ENCODE measurements at places on chromosomes 6 and 20.

DNA sequence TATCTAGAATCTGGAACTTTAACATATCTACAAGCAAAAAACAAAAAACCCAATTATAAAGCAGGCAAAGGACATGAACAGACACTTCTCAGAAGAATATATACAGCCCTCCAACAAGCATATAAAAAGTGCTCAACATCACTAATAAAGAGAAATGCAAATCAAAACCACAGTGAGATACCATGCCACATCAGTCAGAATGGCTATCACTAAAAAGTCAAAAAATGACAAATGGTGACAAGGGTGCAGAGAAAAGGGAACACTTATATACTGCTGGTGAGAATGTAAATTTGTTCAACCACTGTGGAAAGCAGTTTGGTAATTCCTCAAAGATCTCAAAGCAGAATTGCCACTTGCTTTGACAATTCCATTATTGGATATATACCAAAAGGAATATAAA is 215.0 kb upstream of the EYS start:
- no peak for DNase-seq
- no peak overlapping the region for H3K4me3 ChIP-seq
- no peaks in the 10 kb centered on the region for H3K4me1 ChIP-seq
- no peaks in the 10 kb centered on the region for H3K27me3 ChIP-seq
- H3K27ac ChIP-seq, result no peak overlapping the region

GRCh38 chr6:114301596-114302219 is 41.1 kb downstream of the HS3ST5 start:
- DNase-seq, result no peak
- H3K27ac ChIP-seq, result no peak overlapping the region
- H3K36me3 ChIP-seq, result no peaks in the 10 kb centered on the region
- no peaks in the 10 kb centered on the region for H3K4me1 ChIP-seq

GRCh38 chr6:104640761-104641160 is 219.0 kb downstream of the HACE1 start:
- no peaks in the 10 kb centered on the region for H3K27me3 ChIP-seq
- no peaks in the 10 kb centered on the region for H3K4me1 ChIP-seq
- no peak for DNase-seq
- no peaks in the 10 kb centered on the region for H3K36me3 ChIP-seq
- H3K4me3 ChIP-seq, result no peak overlapping the region
- no peak overlapping the region for H3K27ac ChIP-seq

DNA sequence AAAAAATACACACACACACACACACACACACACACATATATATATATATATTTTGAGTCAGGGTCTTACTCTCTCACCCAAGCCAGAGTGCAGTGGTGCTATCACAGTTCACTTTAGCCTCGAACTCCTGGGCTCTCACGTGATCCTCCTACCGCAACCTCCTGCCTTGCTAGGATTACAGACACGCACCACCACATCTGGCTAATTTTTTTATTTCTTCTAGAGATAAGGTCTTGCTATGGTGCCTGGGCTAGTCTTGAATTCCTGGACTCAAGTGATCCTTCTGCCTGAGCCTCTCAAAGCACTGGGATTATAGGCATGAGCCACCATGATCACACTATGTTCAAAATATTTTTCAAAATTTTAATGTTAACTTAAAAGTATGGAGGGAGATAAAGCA is 43.5 kb downstream of the NUP153 start:
- H3K27me3 ChIP-seq, result no peaks in the 10 kb centered on the region
- H3K4me1 ChIP-seq, result no peaks in the 10 kb centered on the region
- DNase-seq, result no peak
- H3K27ac ChIP-seq, result no peak overlapping the region
- peaks cover 44% of the 10 kb centered on the region for H3K36me3 ChIP-seq
- H3K4me3 ChIP-seq, result no peak overlapping the region

- H3K36me3 ChIP-seq, result no peaks in the 10 kb centered on the region
- no peaks in the 10 kb centered on the region for H3K27me3 ChIP-seq
- DNase-seq, result peak; percentile 91
- peaks cover 8% of the 10 kb centered on the region for H3K4me1 ChIP-seq
These were observed at the start of gene KHDRBS2 for GRCh38 chr6:62285612-62286469. Gene KHDRBS2 (minus strand): TSS chr6:62286225.

GRCh38 chr6:126112171-126112632 is 125.9 kb downstream of the TRMT11 start:
- H3K36me3 ChIP-seq, result no peaks in the 10 kb centered on the region
- no peak for DNase-seq
- H3K4me1 ChIP-seq, result no peaks in the 10 kb centered on the region
- H3K4me3 ChIP-seq, result no peak overlapping the region

DNA sequence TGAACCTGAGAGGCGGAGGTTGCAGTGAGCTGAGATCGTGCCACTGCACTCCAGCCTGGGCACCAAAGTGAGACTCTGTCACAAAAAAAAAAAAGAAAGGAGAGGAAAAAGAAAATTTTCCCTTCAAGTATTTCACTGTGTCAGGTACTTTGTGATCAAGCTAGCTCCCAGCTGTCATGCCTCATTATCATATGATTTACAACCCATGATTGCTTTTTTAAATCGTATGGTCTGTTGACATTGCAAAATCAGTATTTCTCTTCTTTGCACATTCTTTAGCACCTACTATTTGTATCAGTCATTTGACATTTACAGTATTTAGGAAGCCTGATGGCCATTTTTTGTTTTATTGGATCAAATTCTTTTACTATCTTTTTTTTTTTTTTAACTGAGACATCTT is 22.4 kb downstream of the SASH1 start:
- no peak overlapping the region for H3K4me3 ChIP-seq
- H3K36me3 ChIP-seq, result no peaks in the 10 kb centered on the region
- DNase-seq, result no peak
- H3K4me1 ChIP-seq, result no peaks in the 10 kb centered on the region

GRCh38 chr6:77880501-77880900 is 227.7 kb downstream of the MEI4 start:
- H3K4me1 ChIP-seq, result no peaks in the 10 kb centered on the region
- no peak overlapping the region for H3K4me3 ChIP-seq
- no peak for DNase-seq
- no peaks in the 10 kb centered on the region for H3K36me3 ChIP-seq

DNA sequence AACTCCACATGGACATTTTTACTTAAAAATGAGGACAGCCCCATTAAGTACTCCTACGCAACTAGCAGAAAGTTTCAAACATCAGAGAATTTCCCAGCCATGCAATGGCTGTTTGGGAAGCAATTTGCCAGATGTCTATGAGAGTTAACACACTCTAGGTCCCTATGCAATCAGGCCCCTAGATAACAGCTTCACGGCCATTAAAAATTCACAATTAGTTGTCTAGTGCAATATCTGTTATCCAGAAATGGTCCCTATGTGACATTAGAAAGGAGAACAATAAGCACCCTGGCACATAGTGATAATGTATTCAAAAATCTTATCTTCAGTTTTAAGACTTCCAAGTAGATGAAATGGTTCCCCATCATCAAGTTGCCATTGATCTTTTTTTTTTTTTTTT is 174.3 kb upstream of the NRSN1 start:
- H3K36me3 ChIP-seq, result no peaks in the 10 kb centered on the region
- H3K27me3 ChIP-seq, result no peaks in the 10 kb centered on the region
- H3K27ac ChIP-seq, result no peak overlapping the region
- no peak for DNase-seq
- no peaks in the 10 kb centered on the region for H3K4me1 ChIP-seq

- DNase-seq, result no peak
- H3K27me3 ChIP-seq, result no peaks in the 10 kb centered on the region
- no peaks in the 10 kb centered on the region for H3K36me3 ChIP-seq
- peak overlapping the region; percentile 88 for H3K27ac ChIP-seq
These were observed 650 bp upstream of the TTK start for GRCh38 chr6:80003826-80004172.

- no peak for DNase-seq
- H3K27ac ChIP-seq, result no peak overlapping the region
- no peaks in the 10 kb centered on the region for H3K36me3 ChIP-seq
- no peaks in the 10 kb centered on the region for H3K27me3 ChIP-seq
- H3K4me3 ChIP-seq, result no peak overlapping the region
These were observed 981.3 kb upstream of the FLRT3 start for GRCh38 chr20:15318682-15319081.

DNA sequence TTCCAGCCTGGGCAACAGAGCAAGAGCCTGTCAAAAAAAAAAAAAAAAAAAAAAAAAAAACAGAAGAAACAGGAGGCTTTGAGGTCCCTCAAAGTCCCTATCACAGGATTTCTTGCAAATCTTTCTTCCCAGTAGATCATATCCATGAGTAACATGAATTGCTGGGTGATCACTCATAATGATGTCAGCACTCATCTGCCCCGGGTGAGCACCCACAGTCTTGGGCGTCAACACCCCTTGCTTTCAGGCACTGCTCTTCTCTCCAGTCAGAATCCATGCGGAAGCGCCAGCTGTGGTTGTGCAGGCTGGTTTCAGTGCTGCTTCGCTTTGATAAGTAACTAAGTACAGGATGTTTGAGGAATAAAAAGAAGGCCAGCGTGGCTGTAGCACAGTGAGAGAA is 40.2 kb upstream of the INSM1 start:
- no peaks in the 10 kb centered on the region for H3K4me1 ChIP-seq
- DNase-seq, result no peak
- H3K27me3 ChIP-seq, result no peaks in the 10 kb centered on the region
- no peaks in the 10 kb centered on the region for H3K36me3 ChIP-seq

DNA sequence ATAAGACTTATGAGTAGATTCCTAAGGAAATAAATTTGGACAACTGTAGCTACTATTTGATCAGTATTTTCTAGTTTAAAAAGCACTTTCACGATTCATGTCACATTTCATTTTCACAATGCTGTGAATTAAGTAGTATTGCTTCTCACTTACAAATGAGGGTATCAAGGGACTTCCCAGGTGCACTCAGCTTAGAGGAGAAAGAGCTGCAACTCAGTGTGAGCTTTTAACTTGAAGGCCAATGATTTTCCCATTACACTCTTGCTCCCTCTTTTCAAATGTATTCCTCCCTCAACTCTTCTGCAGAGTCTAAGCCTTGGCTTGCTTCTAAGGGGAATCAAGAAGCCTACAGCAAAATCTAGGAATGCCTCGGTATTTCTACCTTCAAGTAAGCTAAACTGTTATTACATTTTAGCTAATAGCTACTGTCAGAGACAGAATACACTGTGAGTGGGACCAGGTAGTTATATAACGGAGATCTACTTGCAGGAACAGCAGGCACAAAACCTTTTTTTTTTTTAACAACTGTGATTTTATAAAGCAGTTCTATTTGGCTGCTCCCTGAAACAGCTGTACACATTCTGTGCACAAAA is 339.0 kb downstream of the SYNE1 start:
- no peak overlapping the region for H3K27ac ChIP-seq
- peaks cover 9% of the 10 kb centered on the region for H3K36me3 ChIP-seq

DNA sequence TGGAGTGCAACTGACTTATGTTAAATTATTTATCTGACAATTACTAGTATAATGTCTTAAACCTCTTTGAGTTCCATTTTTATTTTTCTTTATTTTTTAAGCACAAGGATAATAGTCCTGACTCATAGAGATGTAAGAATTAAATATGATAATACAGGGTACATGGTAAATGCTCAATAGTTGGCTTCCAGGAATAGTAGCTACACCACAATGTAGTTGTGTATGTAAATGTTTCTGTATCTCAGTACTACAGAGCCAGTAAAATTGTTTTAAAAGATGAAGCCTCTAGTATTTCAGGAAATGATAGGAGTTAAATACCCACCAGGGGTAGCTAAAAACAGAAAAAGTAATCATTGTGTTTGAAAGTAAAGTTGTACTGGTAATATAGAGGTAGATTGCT is 487.4 kb upstream of the IRAK1BP1 start:
- H3K27ac ChIP-seq, result no peak overlapping the region
- no peaks in the 10 kb centered on the region for H3K27me3 ChIP-seq
- no peak for DNase-seq
- H3K36me3 ChIP-seq, result no peaks in the 10 kb centered on the region
- no peaks in the 10 kb centered on the region for H3K4me1 ChIP-seq
- no peak overlapping the region for H3K4me3 ChIP-seq

DNA sequence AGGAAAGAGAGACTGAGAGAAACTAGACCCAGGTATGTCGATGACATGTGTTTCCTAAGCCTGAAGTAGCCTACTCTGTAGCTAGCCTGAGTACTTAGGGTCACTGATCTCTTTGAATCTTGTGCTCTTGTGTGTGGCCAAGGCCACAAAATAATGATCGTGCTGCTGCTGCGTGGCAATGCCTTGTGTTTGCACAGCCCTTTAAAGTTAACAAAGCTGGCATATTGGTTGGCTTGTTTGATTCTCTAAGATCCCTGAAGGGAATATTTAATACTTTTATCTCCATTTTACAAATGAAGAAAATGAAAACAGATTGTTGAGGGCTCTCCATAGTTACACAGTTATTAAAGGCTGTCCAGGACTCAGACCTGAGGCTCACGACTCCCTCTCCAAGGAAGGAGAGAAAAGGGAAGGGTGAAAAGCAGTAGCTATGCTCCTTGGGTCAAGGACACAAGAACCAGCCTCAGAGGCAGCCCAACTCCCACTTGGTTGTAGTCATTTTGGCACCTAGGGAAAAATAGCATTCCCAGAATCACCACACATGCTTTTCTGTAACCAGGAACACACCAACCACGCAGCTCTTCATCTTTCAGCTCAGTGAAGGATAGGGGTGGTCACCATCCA is 130.7 kb downstream of the LRFN2 start:
- no peaks in the 10 kb centered on the region for H3K36me3 ChIP-seq
- no peak overlapping the region for H3K4me3 ChIP-seq
- H3K4me1 ChIP-seq, result no peaks in the 10 kb centered on the region
- no peaks in the 10 kb centered on the region for H3K27me3 ChIP-seq
- no peak overlapping the region for H3K27ac ChIP-seq
- no peak for DNase-seq

GRCh38 chr20:5374171-5374570 is 57.4 kb upstream of the PROKR2 start:
- no peaks in the 10 kb centered on the region for H3K27me3 ChIP-seq
- no peak overlapping the region for H3K27ac ChIP-seq
- no peaks in the 10 kb centered on the region for H3K36me3 ChIP-seq

GRCh38 chr20:53865901-53866793 is 204.2 kb downstream of the BCAS1 start:
- peaks cover 44% of the 10 kb centered on the region for H3K4me1 ChIP-seq
- H3K36me3 ChIP-seq, result no peaks in the 10 kb centered on the region
- no peak overlapping the region for H3K4me3 ChIP-seq
- peak overlapping the region; percentile 90 for H3K27ac ChIP-seq
- DNase-seq, result peak; percentile 72

DNA sequence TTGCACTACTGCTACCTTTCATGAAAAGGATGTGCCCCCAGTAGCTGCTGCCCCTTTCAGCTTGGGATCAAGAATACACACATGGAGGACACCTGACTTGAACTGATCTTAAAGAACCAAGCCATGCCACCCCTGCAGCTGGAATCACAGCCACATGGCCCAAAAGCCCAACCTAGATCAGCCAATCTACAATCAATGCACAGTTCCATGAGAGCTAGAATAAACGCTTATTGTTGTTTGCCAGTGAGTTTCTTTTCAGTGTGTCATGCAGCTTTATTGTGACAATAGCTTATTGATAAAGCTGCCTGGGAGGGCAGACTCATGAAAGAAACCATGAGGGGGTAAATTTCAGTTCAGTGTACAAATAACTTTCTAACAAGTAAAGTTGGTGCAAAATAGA is 397.7 kb downstream of the PTPRT start:
- no peak overlapping the region for H3K27ac ChIP-seq
- H3K27me3 ChIP-seq, result no peaks in the 10 kb centered on the region
- DNase-seq, result no peak
- no peak overlapping the region for H3K4me3 ChIP-seq
- H3K4me1 ChIP-seq, result no peaks in the 10 kb centered on the region
